ENCODE measurements at places on chromosomes 5 and 9.

GRCh38 chr5:17748941-17749340 lies 114.7 kb downstream of the TAF11L14 start:
- no peak for DNase-seq

DNA sequence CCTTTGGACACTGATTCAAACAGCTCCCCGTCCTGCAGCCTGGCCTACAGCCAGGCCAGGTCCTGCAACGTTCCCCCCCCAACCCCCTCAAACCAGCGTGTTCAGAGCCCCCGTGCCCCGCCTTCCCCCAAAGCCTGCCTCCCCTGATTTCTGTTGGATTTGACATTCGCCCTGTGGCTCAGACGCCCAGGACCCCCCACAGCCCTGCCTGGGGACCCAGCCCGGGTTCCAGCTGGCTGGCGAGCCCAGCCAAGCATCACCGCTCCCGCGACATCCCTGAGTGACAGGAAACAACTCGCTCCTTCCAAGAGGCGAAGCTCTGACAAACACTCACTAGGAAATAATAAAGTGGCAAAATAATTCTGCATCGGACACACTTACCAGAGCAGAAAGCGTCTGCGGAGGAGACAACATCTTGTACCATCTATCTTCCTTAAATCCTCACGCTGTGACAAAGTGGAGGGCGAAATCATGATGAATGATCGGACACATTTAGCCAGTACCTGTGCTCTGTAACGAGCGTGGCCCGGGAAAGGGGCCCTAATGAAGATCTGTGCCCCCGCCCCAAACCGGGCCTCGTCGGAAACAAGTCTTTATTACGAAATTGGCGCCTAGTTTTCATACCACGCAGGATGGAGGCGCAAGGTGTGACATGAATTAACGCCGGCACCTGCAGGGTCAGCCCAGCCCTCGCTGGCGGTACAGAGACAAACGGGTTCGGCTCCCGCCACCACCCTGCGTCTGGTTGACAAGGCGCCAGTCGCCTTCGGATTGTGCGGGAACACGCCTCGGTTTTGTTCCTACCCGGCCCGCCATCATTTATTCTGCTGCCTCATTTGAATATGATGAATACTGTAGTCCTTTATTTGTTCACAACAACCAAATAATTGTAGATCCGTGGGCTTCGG lies 91.0 kb upstream of the MVB12B start:
- DNase-seq, result no peak

GRCh38 chr9:14747111-14747510 lies 24.6 kb upstream of the CER1 start:
- no peak for DNase-seq

DNA sequence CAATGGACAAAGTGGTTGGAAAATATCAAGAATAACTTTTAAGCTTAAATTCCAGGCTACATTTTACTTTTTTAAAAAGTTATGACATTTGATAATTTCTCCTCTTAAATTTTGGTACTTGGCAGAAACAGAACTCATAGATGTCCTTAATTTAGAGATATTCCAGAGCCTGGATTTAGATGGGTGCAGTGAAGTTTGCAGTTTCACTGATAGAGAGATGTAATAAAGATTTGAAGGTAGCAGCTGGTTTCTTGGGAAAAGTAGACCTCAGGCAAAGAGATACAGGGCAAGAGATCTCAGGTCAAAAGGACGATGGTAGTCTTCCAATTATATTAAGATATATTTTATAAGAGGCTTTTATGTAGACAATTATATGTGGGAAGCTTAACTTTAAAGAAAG lies 134.6 kb downstream of the ISL1 start:
- no peak for DNase-seq

GRCh38 chr9:72154468-72155285 lies 5.4 kb downstream of the GDA start:
- no peak for DNase-seq

All from activated CD4-positive, alpha-beta T cell treated with anti-CD3 and anti-CD28 coated beads, Interleukin-2, amount 50 U/mL, for 48 hours (primary cell).